CD4-positive, alpha-beta T cell treated with Interleukin-2 at 100 ng/mL for 4 hours (primary cell): ENCODE measurements at places on chromosomes 3 and 15.

- no peak for DNase-seq
These were observed 147.6 kb downstream of the SPATA16 start for GRCh38 chr3:172993412-172993811.

DNA sequence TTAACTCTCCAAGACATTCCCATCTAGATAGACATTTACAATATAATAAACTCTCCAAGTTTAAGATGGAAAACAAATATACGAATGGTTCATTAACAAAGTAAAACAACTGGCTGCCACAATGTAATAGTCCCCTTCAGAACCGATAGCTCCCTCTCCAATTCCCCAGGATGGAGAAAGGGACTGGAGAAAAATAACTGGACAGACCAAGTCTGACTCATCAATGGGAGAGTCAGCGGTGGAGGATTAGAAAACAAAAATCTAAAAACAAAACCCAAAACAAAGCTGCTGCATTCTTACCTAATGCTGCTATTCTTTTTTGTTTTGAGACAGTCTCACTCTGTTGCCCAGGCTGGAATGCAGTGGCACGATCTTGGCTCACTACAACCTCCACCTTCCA, 468.1 kb downstream of the SHQ1 start:
- no peak for DNase-seq

DNA sequence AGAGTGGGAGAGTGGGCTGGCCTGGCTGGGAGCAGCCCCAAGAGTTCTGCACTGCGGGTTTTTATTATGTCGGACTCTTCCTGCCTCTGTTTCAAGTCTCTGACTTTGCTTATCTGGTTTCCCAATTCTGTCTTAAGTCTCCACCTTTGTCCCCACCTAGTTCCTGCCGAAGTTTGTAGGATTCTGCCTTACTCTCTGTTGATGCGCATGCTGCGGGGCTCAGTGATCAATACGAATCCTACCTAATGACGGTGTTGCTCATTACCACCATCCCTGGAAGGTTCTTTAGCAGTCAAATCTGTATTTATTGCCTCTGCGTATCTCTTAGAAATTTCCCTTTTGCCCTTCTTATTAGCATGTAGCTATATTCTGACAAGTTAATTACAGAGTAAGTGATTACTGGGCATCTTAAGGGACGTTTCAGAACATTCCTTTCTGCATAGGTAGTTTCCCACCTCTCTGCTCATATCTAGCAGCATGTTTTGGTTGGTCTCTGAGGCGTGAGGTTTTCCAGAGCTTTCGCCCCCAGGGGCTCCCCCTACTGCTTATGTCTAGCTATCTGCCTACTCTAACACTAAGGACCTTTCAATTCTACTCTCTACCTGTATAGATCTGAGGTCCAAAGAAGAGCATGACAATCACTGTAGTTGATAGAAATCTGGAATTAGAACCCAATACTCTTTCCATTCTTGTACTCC, 236.0 kb upstream of the EIF1B start:
- no peak for DNase-seq

DNA sequence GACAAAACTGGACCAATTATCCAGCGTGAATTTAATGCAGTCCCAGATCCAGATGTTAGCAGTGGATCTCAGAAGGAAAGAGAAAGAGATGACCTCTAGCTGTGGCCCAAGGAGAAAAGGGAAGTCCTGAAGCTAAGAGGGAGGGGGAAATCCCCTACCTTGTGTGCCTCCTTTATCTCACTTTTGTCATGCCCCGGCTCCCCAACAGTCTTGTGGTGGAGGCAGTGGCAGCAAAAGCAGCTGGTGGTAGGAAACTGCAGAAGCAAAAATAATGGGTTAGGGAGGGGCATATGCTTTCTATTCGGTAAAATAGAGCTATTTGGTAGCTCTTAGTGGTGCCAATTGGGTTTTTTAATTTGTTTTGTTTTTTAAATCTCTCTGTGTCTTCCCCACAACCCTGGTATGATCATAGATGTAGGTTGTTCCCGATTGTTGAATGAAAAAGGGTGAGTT, 56.5 kb downstream of the MCTP2 start:
- DNase-seq = peak; percentile 52

- DNase-seq = no peak
These were observed 55.2 kb downstream of the PPM1L start for GRCh38 chr3:160811237-160811548.

- DNase-seq = no peak
These were observed 245.5 kb downstream of the TBL1XR1 start for GRCh38 chr3:176951586-176952292.
